PC-9 (cell line): ENCODE measurements at places on chromosomes 5 and 9. TPM values are rescaled to one million over a fixed set of nuclear protein-coding genes. Genes with fewer than 3 reads are reported as not detected.
A peak's percentile ranks its signal among the peaks of the same experiment; 100 is the strongest.

SLC45A2 gene
- 0.20 and 0.33 TPM in 2 replicates for total RNA-seq

RGS3 gene
- 61.8 and 75.8 TPM in 2 replicates for total RNA-seq

LCN9 gene
- not detected in 2 replicates for total RNA-seq

GABRA6 gene
- not detected in 2 replicates for total RNA-seq

DNA sequence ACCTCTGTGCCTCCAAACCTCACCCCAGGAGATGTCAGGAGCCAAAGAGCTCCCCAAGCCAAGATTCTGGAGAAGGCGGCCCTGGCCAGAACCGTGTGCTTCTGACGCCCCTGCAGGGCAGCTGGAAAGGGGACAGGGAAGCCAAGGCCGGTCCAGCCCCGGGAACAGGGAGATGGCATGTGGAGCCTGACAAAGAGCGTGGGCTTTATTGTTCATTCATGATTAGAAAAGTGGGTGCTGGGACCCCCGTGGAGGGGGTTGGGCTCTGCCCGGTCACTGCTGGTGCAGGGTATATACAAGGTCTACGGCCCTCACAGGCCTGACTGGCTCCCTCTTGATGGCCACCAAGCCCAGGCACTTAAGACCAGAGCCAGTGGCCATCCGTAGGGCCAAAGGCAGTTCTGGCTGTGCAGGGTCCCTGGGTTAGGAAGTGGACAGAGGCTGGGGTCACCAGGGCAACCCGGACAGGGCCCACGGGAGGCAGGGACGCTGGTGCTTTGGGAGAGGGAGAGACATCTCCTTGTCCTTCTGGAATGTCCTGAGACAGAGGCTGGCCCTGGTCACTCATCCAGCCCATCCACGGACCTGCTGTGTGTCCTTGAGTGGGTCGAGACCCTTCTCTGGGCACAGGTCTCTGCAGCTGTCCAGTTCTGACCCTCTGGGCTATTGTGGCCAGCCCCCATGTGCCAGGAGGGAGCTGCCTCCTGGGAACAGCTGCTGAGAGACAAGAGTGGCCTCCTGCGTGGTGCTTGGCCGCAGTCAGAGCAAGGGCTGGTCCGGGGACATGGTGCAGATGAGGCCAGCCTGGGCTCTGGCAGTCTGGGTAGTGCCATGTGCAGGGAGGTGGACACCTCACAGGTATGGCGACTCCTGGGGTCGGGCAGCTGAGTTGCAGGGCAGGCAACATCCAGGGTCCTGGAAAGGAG is 12.5 kb downstream of the NINJ1 start:
- no peak for DNase-seq

- no peak for DNase-seq
Observed at GRCh38 chr9:23850690-23851629, 24.9 kb upstream of the ELAVL2 start.

GRCh38 chr5:139814191-139814601 is 18.6 kb downstream of the PSD2 start:
- DNase-seq, result no peak

DNA sequence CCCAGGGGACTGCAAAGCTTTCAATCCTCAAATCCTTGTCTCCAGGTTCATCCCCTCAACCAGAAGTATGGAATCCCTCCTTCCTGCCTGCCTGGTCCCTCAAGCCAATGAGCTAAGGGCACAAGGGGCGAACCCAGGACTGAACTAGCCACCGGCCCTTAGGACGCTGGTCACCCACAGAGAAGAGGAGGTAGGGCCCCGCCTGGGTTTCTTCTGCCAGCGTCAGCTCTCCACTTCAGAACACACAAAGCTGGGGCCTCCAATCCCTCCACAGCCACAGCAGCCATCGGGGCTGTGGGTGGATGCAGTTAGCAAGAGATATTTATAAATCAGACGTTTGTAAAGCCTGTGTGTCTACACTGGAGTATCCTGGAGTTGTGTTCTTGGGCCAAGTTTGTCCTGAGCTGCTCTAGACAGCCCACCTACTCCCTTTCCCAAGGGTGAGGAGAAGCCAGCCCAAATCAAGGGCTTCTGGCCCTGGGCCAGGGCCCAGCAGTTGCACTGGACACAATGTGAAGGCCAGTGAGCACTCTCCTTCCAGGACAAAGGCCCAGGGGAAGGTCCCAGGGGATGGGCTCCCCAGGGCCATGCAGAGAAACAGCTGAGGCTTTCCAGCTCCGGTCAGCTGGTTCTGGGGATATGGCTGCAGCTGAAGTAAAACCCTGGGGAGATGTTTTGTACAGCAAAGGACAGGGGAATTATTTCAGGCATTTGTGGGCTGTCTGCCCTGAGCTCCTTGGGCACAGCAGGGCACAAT is 18.9 kb downstream of the AMBP start:
- DNase-seq, result no peak

DNA sequence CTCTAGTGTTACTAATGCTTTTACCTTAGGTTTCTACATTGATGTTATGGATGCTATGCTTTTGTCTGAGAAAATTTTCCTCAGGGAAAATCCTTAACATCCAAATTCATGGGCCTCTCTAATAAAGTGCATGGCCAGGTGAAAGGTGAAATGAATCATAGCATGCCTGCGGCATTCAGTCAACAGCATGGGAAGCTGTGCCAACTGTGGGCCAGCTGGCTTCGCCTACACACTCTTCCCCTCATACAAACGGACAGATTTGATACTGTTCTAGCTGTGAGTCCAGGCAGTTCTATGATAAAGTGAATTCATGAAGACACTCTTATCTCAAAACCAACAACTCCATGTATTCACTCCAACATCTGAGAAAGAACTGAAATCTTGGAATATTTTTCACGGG is 374.1 kb downstream of the PLK2 start:
- DNase-seq, result peak; percentile 62

DNA sequence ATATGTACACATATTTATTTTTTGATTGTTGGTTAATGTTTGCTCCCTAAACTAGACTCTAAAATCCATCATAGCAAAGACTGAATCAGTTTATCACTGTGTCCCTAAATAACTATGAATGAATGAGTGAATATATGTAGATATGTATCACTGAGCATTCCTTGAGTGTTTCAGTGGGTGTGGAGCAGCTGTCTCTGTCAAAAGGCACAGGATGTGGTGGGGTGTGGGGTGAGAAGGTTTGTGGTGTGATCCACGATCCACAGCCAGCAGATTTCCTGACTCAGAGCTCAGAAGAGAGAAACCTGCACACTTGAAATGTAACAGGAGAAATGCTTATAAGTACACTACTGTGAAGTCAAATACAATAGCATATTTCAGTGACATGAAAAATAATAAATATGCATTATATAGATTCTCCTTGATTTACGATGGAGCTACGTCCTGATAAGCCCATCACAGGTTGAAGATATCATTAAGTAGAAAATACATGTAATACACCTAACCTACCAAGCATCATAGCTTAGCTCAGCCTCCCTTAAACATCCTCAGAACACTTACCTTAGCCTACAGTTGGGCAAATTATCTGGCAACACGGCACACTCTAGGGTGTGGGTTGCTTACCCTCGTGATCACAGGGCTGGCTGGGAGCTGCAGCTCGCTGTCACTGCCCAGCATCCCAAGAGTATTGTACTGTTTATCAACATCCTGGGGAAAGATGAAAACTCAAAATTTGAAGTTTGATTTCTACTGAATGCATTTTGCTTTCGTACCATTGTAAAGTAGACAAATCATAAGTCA is 287.0 kb downstream of the GAS1 start:
- peak; percentile 37 for DNase-seq

GRCh38 chr5:78612227-78613150 is 36.1 kb downstream of the LHFPL2 start:
- DNase-seq, result no peak

GRCh38 chr5:35404701-35405100 is 174.4 kb upstream of the PRLR start:
- no peak for DNase-seq

DNA sequence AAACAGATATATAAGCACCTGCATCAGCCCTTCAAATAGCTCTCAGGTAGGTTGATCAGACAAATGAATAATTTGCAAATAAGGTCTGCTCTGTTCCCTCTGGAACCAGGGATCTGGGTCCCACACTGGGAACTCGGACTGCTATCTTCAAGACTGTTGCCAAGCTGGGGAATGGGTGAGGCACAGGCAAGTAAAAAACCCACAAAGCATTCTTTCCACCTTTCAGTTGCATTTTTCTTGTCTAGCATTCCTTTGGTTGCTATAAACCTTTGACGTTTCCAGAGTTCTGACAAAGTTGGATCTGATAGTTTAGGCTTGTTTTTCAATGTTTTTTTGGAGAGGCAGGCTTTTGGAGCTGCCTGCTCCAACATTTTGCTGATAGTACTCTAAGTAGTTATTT is 20.1 kb downstream of the FBXL17 start:
- DNase-seq, result no peak
